ENCODE measurements at places on chromosomes 16 and 17.

DNA sequence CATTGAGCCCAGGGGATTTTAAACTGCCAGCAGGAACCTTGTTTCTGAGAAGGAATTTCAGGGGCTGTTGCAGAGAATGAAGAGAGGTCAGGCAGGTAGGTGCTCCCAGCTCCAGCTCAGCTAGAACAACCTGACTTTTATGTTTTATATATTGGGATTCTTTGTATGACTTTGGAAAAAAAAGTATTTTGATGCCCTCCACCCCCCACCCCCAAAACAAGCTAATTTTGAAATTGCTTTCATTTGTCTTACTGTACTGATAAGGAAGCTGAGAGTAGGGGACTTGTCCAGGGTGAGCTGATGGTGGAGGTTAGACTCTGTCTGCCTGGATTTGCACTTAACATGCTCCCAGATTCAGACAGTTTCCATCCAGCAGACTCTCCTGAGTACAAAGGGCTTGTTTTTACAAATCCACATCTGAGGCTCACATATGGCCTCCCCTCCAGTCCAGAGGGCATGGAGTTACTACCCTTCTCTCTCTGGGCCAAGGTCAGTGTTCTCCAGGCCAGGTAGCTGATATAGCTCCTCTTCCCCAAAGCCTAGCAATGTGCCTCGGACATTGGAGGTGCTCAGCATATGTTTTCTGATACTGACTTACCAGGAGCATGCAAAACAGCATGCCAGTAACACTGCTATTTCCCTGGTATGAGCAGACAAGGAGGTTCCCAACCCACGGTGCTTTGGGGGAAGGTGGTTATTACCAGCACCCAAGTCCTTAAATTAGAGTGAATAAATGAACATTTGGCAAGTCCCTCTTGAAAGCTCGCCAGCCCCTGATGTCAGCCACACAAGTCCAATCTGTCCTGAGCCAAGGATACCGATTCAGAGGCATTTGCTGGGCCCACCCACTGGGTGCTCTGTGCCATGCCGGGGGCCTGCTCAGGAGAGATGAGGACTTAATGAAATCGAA is 11.3 kb downstream of the STX1B start:
- DNase-seq = no peak

- no peak for DNase-seq
These were observed 14.2 kb downstream of the FAM83G start for GRCh38 chr17:18990331-18990730.

DNA sequence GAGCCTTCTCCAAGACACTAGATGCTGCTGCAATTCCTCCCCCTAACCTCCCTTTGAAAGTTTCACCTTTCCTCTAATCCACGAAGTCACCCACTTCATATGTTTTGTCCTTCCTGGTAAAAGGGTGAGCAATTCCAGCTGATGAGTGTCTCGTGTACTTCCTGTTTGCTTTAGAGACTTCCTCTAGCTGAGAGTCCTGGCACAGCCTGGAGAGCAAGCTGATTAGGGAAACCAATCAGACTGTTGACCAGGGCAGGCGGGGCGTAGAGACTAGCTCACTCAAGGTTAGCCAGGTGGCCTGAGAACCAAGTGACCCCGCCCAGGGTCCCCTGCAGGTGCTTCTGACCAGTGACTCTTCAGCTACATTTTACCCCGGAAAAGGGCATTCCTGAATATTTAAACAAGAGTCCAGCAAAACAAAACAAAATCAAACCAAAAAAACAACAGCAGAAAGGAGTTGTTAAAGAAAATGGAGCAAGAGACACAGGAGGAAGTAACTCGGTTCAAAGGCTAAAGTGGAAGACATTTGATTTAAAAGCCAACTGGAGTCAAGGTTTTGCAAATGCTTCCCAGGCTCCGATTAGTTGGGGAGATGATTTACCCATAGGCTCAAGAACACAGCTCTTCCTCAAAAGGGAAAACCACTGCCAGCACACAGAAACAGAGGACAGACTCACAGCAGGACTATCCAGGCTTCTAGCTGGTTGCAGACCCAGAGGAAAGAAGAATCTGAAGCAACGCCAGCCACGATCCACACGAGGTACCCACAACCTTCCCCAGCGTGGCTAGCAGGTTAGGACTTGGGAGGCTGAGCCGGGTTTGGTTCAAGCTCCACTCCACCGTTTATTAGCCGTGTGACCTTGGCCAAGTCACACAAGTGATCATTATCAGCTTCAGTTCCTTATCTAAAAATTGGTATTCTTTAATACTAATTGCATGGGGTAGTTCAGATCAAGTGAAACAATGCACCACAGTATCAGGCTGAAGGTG is 13.4 kb downstream of the HSPB9 start:
- DNase-seq = peak; percentile 90

GRCh38 chr17:40873255-40873654 is 6.2 kb upstream of the KRT12 start:
- DNase-seq = no peak

DNA sequence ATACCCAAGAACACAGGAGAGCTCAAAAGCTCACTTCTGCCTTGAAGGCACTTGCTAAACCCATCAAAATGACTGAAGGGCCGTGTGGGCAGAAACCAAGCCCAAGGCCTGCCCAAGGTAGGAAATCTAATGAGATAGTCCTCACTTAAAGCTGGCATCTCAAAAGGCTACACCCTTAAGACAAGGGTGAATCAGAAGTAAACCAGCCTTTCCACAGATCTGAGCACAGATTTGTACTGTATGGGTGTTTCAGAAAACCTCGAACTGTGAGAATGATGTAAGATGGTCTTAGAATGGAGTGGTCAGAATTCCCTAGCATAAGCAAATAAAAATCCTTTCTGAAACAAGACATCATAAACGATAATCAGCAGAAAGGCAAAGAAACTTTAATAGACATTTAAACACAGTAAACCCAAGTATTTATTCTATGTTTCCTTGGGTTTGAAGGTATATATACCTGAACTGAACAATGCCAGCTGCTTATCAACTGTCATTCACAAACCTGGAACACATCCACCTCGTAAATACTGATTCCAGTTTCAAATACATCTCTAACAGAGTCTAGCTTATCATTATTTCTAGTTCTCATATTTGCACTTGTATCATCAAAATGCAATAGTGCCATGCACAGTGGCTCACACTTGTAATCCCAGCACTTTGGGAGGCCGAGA is 37.8 kb downstream of the GLG1 start:
- no peak for DNase-seq

- no peak for DNase-seq
These were observed 162.0 kb upstream of the ZKSCAN2 start for GRCh38 chr16:25419681-25420080.

Data from NCI-H2029 (cell line).